Stimulated activated CD4-positive, alpha-beta T cell treated with anti-CD3 and anti-CD28 coated beads, Interleukin-12 subunit alpha, Interleukin-12 subunit beta, amount 100 ng/mL, for 24 hours (primary cell): ENCODE measurements at places on chromosomes 4 and X.

DNA sequence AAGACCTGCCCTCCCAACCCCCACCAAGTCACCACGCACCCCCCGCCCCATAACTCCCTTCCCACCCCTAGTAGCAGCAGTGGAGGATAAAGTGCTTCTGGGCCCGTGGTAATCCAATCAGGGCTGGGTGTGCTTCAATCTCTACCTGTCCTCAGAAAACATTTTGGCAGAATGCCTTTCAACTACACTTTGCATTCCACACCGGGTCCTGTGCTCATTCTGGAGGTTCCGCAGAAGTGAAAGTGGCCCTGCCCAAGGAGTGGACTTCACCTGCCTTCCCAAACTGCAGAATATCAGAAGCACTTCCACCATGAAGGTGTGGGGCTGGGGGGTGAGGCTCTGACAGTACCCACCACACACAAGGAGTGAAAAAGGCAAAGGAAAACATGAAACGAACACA lies 322.3 kb downstream of the DHX15 start:
- no peak for DNase-seq

DNA sequence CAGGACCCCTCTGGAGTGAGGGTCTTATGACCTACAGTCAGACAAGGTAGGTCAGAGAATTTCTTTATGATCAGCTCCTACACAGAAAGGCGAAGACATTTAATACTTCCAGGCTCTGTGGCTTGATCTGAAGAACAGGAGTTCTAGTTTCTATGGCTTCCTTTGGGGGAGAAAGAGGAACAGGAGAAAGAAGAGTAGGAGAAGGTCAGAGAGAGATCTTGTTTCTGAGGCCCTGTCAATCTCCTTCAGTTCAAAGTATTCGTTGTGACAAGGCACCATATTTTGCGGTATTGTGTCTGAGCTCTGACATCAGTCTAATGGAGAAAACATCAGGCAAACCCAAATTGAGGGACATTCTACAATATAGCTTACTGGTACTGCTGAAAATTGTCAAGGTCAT lies 16.7 kb downstream of the TMSB4X start:
- DNase-seq = no peak

DNA sequence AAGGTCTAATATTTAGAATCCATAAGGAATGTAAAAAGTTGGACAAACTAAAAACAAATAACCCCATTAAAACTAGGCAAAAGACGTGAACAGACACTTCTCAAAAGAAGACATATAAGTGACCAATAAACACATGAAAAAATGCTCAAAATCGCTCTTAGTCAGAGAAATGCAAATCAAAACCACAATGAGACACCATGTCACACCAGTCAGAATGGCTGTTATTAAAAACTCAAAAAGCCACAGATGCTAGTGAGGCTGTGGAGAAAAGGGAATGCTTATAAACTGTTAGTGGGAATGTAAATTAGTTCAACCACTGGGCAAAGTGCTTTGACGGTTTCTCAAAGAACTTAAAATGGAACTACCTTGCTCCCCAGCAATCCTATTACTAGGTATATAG lies 674.3 kb upstream of the MAGEB2 start:
- no peak for DNase-seq

DNA sequence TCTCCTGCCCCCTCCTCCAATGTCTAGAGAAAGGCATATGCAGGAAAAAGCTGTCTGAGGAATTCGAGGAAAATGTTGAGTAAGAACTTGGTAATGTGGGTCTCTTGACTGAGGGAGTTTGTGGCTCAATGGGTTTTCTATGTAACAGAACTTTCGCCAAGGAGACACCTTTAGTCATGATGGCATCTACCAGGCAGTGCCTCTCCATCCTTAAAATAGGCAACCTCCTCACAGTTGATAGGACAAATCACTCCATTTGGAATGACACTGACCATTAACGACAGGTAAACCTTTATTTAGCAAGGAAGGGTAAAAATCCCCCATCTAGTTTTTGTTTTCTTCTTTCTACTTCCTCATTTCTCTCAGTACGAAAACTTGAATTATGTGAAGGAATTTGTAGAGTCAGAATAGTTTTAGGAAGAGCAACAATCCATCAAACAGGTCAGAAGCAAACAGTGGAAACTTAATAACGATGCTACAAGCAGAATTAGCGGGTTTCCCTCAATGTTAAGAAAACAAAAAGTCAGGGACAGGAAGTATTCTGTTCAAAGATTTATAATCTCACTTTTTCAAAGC lies 2.7 kb downstream of the GSX2 start:
- no peak for DNase-seq

GRCh38 chrX:134171661-134172587 lies 65.1 kb upstream of the CCDC160 start:
- DNase-seq = peak; percentile 28

DNA sequence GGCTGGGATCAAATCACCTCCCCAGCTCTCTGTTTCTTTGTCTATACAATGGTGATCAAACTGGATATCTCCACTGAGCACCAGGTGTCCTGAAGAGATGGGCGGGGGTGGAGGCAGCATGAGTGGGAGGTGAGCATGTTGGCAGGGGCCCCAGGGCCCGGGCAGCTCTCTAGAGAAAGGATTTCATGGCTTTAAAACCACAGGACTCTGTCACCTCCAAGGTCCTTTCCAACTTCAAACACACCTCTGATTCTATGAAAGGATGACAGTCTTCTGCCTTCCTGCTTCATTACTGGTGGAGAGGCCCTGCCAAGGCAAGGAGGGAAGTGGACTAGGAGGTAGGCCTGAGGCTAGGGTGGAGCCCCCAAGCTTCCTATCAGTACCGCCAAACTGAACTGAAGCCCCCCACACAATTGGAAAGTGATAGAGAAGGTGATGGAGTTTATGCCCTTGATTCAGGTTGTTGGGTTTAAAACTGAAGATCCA lies 38.6 kb downstream of the TRIM2 start:
- no peak for DNase-seq

GRCh38 chrX:39755143-39756032 lies 342.4 kb downstream of the BCOR start:
- DNase-seq = no peak

GRCh38 chr4:41258783-41259182 lies 2.1 kb downstream of the UCHL1 start:
- DNase-seq = no peak

DNA sequence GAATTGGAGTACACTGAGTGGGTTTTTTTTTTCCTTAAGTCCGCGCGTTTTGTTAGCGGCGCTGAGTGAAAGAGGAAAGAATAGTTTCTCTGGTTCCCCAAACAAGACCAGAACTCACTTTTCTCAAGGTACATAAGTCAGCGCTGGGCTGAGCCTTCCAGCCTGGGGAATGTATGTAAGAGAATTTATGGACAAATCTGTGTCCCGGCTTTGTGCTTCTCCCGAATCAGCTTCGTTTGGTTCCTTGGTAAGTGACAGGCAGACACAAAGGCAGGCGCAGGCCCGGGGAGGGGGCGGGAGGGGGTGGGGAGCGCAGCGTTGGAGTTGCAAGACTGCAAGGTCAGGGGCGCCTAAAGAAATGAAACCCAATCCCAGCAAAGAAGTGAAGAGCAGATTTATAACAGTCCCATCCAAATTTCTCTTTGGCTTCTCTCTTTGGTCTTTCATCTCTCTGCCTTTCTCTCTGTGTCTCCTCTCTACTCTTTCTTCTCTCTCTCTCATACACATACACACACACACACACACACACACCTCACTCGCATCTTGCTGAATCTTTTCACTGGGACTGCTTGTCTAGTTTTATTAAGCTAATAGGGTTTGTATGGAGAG lies 981 bp downstream of the TET2 start:
- DNase-seq = no peak

DNA sequence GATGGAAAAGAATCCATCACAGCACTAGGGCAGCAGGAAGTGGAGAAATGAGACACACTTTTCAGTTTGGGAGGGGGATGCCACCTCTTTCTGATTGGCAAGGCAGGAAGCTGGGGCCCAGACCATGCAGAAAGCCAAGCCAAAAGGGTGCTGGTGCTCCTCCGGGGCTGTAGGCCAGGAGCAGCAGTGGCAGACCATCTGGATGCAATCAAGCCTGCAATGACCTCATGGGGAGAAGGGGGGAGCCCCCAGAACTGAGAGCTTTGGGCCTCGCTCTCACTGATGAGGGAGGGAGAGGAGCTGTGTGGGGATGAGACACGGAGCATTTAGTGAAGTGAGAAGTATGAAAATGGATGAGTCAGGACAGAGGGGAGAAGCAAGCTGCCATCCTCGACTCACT lies 141.3 kb upstream of the NALF2 start:
- no peak for DNase-seq

DNA sequence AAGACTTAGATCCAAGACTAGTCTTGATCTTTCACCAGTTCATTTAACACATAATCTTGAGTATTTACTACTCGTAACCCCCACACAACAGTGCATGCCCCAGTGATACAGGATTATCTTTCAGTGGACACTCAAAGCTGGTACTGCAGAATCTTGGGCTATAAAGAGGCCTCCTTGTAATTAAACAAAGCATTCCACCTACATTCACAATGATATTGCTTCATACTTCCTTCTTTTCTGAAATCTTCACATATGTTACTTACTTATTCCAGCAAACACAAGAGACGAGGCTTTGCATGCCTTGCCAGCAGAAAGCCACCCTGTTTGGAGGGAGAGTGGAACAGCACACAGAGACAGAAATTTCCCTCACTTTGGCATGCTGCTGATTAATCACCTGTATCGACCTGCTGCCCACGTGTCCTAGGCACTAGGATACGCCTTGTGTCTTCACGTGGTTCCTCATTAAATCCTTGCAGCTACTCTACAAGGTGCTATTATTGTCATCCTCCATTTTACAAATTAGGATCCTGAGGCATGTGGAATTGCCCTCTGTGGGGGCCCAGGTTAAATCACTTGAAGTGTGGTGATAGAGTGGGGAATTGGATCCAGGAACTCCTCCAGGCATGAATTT lies 77.3 kb downstream of the FAM184B start:
- no peak for DNase-seq

GRCh38 chr4:112410364-112410763 lies 105.6 kb downstream of the NEUROG2 start:
- no peak for DNase-seq

DNA sequence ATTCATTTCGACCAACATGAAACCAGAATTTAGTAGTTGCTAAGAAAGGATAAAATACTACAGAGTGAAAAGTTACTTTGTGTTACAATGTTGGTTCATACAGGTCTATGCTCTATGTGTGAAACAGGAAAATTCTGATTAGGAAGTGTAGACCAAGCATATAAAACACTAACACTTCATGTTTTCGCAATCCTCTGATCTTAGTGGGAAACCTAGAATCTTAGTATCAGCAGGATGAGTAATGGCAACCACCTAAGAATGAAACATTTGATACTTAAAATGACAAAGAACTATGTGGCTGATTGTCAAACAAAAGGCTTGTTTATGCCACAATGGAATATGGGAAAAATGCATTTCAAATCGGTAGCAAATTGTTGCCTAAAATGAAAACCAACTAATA lies 116.1 kb downstream of the AMMECR1 start:
- DNase-seq = no peak

GRCh38 chrX:6962006-6962355 lies 185.5 kb upstream of the STS start:
- no peak for DNase-seq

GRCh38 chrX:109830704-109831206 lies 97.7 kb upstream of the ACSL4 start:
- DNase-seq = no peak

GRCh38 chr4:40199999-40200874 lies 3.4 kb downstream of the RHOH start:
- DNase-seq = peak; percentile 68

DNA sequence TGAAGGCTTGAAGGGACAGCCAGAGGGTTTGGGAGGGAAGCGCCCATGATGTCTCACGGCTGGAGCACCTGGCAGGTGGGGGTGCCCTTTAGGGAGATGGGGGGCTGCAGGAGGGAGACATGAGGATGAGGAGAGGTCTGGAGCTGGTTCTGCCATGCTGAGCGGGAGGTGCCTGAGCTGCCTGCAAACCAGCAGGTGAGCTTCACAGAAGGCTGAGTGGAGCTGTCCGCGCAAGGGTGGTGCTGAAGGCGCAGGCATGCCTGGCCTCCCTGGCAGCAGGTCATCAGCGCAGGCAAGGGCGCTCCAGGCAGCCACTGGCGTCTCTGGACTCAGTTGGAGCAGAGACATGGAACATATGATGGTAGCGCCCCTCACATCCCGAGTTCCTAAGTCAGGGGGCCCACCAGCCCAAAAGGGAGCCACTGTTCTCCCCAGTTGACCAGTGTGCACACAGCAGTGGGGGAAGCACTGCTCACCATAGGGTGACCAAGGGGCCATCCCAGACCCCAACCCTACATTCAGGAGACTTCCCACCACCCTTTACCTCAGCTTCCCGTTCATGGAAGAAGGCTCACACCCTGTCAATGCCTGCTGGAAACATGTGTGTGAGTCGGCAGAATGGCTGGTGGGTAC lies 25.8 kb downstream of the ADRA2C start:
- no peak for DNase-seq

GRCh38 chr4:149465955-149466354 lies 349.7 kb downstream of the IQCM start:
- DNase-seq = no peak

- DNase-seq = no peak
These were observed 134.9 kb downstream of the STOX2 start for GRCh38 chr4:184039963-184040383.

- no peak for DNase-seq
These were observed 8.3 kb upstream of the CD40LG start for GRCh38 chrX:136639506-136640176.

GRCh38 chr4:64882311-64883086 lies 473.2 kb upstream of the TECRL start:
- DNase-seq = no peak

DNA sequence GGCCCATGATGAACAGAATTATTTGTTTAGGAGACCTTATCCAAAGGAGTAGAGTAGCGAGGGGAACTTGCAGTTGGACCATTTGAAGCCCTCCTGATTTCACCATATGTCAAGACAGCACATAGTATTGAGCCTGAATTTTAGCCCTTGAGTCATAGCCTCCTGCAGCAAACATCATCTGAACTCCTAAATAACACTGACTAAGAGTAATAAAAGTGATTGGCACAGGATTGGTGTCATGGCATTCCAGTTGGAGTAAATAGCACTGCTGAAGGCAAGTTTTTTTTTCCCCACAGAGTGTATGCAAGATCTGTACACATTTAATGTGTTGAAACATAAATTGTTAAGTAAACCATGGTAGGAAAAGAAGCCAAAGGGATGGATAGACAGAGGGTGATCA lies 89.0 kb downstream of the COMMD8 start:
- DNase-seq = no peak

DNA sequence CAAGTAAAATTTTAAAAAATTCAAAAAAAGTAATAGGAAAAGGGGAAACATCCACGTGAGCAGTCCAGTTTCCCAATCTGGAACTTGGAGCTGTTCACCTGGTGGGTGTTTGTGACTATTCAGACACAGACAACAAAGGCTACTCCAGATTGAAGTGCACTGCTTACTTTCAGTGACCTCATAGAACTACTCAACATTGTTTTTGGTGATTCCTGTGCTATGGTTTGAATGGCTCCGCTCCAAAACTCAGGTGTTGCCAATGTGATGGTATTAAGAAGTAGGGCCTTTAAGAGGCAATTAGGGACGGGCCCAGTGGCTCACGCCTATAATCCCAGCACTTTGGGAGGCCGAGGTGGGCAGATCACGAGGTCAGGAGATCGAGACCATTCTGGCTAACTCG lies 22.1 kb downstream of the SH3RF1 start:
- no peak for DNase-seq
